Activated CD4-positive, alpha-beta memory T cell treated with anti-CD3 and anti-CD28 coated beads, Interleukin-2, amount 10 ng/mL, durations not matched to agents 7 days and 5 days (primary cell): ENCODE measurements at places on chromosomes 6 and 20. TPM values are rescaled to one million over a fixed set of nuclear protein-coding genes. Genes with fewer than 3 reads are reported as not detected.

GRCh38 chr6:12898603-12899002 is 182.0 kb downstream of the PHACTR1 start:
- H3K27ac ChIP-seq, result no peak overlapping the region
- no peak overlapping the region for H3K4me3 ChIP-seq
- H3K27me3 ChIP-seq, result peaks cover 21% of the 10 kb centered on the region
- DNase-seq, result no peak
- H3K36me3 ChIP-seq, result no peaks in the 10 kb centered on the region
- no peaks in the 10 kb centered on the region for H3K4me1 ChIP-seq

DNA sequence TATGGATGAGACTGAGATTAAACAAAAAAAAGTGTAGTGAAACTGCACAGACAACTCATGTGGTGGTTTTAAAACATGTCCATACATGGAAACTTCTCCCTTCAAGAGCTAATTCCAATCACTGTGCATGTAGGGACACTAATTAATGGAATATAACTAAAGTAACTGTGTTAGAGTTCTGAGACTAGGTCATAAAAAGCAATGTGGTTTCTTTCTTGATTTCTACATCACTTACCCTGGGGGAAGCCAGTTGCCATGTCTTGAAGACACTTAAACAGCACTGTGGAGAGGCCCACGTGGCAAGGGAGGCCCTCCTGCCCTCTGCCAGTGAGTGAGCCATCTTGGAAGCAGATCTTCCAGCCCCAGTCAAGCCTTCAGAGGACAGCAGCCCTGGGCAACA is 118.2 kb upstream of the DST start:
- no peaks in the 10 kb centered on the region for H3K4me1 ChIP-seq
- H3K27me3 ChIP-seq, result no peaks in the 10 kb centered on the region
- no peaks in the 10 kb centered on the region for H3K36me3 ChIP-seq
- DNase-seq, result no peak
- H3K4me3 ChIP-seq, result no peak overlapping the region
- no peak overlapping the region for H3K27ac ChIP-seq

GRCh38 chr6:125957391-125957693 is 772 bp downstream of the HINT3 start:
- H3K27ac ChIP-seq, result no peak overlapping the region
- H3K27me3 ChIP-seq, result no peaks in the 10 kb centered on the region
- DNase-seq, result no peak
- H3K4me3 ChIP-seq, result no peak overlapping the region

ME1 gene
- 0.13 TPM for total RNA-seq

CFAP61 gene
- total RNA-seq, result not detected

BPIFB1 gene
- not detected for total RNA-seq
